CD4-positive, alpha-beta T cell treated with Interleukin-12 subunit alpha and Interleukin-12 subunit beta, for 1 hour (primary cell): ENCODE measurements at places on chromosomes 7 and 10.

- no peak for DNase-seq
These were observed 119.7 kb downstream of the SND1 start for GRCh38 chr7:127771707-127772106.

GRCh38 chr7:196283-196682 is 3.9 kb downstream of the FAM20C start:
- DNase-seq, result no peak

DNA sequence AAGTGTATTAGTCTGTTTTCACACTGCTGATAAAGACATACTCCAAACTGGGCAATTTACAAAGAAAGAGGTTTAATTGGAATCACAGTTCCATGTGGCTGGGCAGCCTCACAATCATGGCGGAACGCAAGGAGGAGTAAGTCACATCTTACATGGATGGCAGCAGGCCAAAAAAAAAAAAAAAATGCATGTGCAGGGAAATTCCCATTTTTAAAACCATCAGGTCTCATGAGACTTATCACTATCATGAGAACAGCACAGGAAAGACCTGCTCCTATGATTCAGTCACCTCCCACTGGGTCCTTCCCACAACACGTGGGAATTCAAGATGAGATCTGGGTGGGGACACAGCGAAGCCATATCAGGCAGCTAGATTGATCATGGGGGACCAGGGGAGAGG is 136.8 kb downstream of the EXOC4 start:
- no peak for DNase-seq

- peak; percentile 27 for DNase-seq
These were observed 58.4 kb upstream of the MACROH2A2 start for GRCh38 chr10:69994262-69994661.

DNA sequence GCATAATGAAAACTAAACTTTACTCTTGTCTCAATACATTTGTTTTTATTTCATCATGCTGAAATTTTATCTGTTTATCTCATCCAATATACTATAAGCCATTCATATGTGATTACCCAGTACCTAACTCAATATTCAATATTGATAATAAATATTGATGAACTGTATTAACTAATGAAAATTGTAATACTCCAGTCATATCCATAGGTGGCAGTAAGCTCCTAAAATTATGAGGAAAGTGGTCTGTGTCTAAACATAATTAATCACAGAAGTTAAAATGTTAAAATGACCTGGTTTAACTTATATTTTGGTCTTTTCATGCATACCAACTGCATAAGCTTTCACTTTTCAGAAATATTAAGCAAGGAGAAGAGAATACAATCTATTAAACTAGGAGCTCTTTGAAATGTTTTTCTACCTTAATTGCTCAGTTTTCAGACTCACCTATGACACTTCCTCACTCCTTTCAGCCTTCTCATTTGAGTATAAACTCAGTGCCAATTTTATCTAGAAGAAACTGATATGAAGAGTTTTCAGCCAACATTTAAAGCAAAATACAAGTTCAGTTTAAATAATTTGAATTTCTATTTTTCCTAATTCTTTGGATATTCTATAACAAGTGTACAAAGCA is 30.5 kb upstream of the VWDE start:
- DNase-seq, result no peak

DNA sequence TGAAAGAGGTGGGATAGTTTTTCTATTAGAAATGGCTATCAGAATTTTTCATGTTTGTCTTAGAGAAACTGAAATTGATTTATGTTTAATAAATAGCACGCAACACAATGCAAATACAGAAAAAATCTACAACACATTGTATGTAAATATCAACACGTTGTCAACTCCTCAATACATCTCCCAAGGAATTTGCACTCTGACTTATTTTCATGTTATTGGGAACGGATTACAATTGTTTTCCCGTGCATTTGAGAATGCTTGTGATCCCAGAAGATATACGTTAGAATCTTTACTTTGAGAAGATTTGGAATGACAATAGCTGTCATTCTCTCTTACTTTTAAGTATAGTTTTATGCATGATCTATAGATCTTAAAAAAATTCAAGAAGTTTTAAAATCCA is 313.8 kb upstream of the AKR1E2 start:
- DNase-seq, result no peak

- DNase-seq, result no peak
These were observed 36.6 kb upstream of the SPOCK2 start for GRCh38 chr10:72124989-72125388.
